ENCODE measurements at places on chromosomes 2 and 18. TPM values are rescaled to one million over a fixed set of nuclear protein-coding genes. Genes with fewer than 3 reads are reported as not detected.

WIPF1 gene
- 3.9 TPM for polyA plus RNA-seq

SKOR2 gene
- polyA plus RNA-seq = not detected

SNORC gene
- polyA plus RNA-seq = 1.0 TPM

SERTAD2 gene
- 22.9 TPM for polyA plus RNA-seq

ATP8B1 gene
- polyA plus RNA-seq = 8.0 TPM

RTP5 gene
- 0.06 TPM for polyA plus RNA-seq

LBX2 gene
- 0.18 TPM for polyA plus RNA-seq

CDCA7 gene
- polyA plus RNA-seq = 20.0 TPM

MAPRE2 gene
- polyA plus RNA-seq = 3.5 TPM

NAT8 gene
- polyA plus RNA-seq = not detected

SPP2 gene
- polyA plus RNA-seq = not detected

RGPD4 gene
- not detected for polyA plus RNA-seq

SLC40A1 gene
- 5.5 TPM for polyA plus RNA-seq

TM4SF20 gene
- polyA plus RNA-seq = not detected

EML4 gene
- polyA plus RNA-seq = 8.7 TPM

CNTNAP5 gene
- not detected for polyA plus RNA-seq
